GF-D8 (cell line): ENCODE measurements at places on chromosomes 4 and X.

DNA sequence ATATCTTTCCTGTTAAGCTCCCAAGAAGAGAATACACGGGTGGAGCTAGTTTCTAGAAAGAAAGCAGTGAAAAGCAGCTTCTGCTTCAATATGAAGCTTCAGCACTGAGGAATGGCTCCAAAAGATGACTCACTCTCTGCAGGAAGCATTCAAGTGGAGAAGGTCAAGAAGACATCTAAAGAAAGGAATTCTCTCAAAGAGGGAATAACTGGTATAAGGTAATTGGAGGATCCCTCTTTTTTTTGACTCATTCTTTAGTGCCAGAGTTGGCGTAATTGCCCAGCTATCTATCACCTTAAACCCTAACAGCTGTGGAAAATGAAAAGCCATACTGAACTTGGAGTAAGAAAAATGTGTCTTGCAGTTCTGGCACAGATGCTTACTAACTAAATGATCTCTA is 3.5 kb downstream of the EDA2R start:
- DNase-seq, result no peak

DNA sequence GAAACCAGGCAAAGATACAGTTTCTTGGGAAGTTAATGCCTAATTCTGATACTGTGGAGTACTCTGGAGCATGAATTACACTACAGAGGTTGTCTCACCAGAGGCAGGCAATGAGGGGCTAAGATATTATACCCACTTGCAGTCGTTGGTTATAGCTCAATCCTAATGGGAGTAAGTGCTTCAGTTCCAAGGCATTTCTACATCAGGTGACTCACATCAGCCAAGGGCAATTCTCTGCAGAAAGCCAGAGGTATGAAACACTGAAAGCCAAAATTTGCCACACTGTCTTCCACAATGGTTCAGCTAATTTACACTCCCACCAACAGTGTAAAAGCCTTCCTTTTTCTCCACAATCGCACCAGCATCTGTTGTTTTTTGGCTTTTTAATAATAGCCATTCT is 174.0 kb upstream of the IL15 start:
- DNase-seq, result no peak

DNA sequence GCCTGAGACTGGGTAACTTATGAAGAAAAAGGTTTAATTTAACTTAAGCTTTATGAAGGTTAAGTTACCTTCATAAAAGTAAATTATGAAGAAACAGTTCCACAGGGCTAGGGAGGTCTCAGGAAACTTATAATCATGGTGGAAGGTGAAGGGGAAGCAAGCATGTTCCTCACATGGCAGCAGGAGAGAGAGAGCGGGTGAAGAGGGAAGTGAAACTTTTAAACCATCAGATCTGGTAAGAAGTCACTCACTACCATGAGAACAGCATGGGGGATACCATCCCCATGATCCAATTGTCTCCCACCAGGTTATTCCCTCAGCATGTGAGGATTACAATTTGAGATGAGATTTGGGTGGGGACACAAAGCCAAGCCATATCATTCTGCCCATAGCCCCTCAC is 944.7 kb upstream of the NDST4 start:
- no peak for DNase-seq

DNA sequence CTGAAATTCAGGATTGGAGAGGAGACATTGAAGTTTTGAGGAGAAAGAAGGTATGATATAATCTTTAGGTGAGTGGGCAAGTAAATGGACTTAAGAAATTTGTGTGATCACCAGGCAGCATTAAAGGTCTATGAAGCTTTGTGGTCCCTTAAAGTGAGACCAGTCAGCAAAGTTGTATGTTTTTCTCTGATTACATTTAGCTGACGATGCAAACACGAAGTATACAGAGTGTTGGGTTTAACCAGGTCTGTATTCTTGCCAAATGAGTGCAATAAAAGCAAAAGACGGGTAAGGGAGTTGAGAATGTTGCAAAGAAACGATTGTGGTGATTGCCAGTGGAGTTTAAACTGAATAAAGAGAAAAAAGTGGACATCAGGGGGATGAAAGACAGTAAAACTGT is 11.6 kb upstream of the YIPF6 start:
- DNase-seq, result no peak

- DNase-seq, result no peak
Observed at GRCh38 chr4:54909961-54910360, 215.4 kb downstream of the KDR start.

DNA sequence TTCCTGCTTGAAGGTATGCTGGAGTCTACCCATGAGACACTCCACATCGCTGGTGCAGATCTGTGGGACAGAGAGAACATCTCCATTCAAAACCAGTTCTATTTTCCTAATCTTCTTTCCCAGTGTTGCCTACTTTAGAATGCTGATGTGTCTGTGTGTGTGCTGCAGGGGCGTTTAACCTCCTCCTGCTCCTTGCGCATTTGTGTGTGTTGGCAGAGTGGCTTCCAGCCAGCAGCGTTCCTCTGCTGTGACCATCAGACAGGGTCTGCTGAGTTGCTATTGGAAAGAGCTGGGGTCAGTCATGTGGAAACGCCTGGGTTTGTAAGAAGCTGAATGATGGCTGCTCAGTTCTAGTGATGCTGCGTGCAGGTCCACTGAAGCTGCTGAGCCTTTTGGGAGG is 223.6 kb downstream of the RBMX2 start:
- no peak for DNase-seq

DNA sequence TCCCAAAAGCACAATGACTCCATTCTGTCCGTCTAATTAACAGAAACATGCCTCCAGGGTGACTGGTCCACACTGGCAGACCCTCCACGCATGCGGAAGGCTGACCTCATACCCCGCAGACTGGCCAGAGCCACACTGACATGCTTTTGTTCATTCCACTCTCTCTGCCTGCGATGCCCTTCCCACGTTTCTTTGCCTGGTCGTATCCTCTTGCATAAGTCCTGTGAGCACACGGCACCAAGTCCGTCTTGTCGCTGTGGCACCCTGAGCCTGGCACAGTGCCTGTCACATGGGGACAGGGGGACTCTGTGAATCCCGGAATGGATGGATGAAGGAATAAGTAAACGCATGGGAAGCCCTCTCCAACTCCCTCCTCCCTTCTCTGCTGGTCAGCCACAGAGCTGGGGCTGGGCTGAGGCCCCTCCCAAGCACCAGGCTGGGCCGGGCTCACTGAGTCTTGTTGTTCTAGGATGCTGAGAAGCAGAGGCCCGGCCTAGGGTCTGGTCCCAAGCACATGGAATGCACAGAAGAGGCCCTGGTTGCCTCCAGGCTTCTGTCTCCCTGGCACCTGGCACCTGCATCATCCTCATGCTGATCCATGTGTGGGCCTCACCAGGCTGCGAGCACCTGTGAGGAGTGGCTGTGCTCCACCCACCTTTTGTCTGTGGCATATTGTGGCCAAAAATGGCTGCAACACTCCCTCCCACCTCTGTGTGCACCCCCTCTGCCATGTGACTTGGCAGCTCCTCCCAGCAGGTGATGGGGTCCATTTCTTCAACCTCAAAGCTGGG is 38.9 kb upstream of the C4orf50 start:
- no peak for DNase-seq

DNA sequence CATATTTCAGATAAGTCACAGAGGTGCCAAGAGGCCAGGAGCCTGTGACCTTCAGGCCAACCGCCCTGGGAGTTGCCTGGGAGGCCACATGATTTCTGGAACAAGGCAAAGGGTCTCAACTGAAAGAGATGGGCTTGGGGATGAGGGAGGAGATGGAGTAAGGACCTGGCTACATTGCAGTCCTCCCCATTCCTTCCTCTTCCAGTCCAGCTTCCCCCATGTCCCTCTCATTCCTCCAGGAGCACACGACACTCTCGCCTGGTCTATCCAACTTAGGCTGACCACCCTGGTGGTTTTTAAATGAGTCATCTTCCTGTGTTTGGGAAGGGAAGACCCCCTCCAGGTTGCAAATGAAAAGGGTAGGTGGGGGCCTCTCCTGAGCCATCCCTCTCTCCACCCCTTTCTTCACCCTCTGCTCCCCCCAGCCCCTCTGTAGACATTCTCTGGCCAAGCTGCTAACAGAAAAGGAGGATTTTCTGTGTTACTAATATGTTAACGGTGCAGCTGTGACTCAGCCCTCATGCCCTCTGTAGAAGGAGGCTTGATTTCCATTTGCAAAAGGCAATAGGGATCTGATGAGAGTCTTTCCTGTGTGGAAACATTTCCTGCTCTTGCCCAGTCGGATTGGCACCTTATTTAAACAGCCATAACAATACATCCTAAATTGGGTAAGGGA is 79.2 kb downstream of the RTL5 start:
- no peak for DNase-seq

DNA sequence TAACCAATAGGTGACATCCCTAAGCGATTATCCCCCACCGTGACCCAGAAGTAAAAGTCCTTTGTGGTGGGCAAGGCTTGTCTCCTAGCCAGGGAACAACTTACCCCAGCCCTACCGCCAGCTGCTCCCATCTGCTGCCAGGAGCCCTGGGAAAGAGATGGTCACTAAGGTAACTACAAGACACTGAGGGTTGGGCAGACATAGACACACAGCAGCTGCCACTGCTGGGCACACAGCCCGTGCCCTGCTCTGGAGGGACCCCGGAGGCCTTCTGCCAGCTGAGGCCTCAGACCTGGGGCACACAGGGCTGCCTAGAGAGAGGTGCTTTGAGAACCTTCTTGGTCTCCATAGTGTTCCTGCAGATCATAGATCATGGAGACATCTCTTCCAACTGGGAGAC is 53.0 kb upstream of the PROM1 start:
- DNase-seq, result no peak

- DNase-seq, result no peak
Observed at GRCh38 chr4:7822137-7822505, 117.5 kb downstream of the AFAP1 start.

- DNase-seq, result no peak
Observed at GRCh38 chr4:83876047-83876446, 340.1 kb downstream of the GPAT3 start.

DNA sequence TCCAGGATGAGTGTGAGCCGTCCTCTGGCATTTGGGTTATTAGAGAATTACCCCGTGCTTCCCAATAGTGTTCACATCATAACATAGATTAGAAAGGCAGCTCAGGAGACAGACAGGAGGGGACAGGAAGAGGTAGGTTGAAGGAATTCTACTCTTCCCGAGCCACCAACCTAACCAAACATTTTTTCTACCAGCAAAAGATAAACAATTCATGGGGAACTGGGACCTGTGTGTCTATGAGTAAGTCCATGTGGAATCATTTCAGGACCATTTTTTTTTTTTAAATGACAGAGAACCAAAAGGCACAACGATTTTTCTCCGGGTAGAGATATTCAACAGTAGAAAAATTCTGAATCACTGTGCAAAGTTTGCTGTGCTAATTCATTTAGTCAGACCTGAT is 174.2 kb upstream of the ETNPPL start:
- no peak for DNase-seq

DNA sequence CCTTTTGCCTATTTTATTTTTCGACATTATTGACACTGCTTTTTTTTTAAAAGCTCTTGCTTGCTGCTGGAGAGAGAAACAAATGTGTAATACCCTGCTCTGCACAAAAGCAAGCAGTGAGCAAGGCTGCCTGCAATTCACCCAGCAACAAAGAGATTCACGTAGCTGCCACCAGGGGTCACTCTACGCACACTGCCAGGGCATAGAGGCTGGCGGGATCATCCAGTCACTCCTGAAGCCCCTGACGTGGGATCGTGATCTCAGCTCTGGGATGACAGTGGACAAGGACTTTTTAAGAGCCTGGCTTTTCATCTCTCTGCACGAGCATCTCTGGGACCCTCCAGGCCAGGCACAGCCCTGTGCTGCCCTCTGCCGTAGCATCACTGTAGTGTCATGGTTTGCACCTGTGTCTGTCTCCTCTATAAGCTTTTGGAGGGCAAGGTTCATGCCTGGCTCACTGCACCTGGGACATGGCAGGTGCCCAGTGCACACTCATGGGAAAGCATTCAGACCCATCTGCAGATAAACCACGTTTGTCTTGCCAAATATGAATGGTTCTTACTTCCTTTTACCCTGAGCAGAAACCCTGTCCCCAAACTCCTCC is 19.8 kb downstream of the C4orf50 start:
- DNase-seq, result peak; percentile 7

DNA sequence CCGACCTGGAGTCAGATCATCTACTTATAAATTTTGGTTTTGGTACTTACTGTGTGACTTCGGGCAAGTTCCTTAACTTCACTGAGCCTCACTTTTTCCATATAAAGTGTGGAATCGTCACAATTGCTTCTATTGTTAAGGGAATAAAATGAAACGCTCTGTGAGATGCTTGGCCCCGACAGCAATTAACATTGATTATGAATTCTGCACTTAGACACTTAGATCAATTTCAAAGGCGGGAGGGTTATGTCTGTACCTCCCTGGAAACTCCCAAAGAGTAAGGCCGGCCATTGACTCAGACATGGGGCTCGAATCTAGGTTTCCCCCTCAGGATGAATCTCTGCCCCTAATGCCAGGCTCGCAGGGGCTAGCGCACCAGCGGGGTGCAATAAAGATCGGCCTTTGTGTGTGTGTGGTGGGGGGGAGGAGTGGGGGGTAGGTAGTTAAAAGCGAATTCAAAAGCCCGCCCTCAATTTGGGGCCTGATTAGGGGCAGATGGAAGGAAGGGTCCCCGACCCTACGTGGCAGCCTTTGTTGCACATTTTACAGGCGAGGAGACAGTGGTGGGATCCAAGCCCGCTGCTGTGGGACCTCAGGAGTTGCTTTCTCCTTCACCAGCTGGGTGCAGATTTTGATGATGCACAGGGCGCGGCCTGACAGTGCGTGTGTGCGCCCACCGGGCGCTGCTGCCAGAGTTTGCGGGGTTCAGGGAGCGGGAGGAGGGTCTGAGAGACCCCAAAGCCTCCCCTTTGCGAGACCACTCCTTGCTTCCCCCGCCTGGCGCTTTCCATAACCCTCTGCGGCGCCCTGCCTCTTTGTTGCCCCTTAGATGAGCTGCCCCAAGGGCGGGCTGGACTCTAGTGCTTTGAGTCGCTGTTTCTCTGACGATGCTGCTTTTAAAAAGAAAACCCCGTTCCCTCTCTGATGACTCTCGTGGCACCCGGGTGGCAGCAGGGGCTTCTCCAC is 9.6 kb downstream of the MSX1 start:
- DNase-seq, result no peak

DNA sequence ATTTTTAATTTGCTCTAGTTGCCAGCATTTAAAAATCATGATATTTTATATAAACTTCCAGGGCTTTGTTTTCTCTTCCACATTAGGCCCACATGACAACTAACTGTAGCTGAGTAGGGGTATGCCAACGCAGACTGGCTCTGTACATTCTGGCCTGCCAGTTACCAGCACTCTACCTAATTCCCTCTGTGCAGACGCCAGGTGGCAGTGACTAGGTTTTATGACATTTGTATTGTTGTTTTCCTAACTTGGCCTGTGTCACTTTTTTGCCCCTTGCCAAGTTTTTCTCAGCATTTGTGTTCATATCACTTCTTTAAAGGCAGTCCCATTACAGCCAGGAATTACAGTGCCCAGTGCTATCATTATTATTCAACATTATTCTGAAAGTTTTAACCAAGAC is 347.5 kb downstream of the NKX6-1 start:
- DNase-seq, result no peak

- no peak for DNase-seq
Observed at GRCh38 chrX:83469551-83469950, 38.5 kb upstream of the POU3F4 start.

- DNase-seq, result no peak
Observed at GRCh38 chrX:110284159-110284558, 33.7 kb downstream of the AMMECR1 start.

- no peak for DNase-seq
Observed at GRCh38 chr4:163624727-163625126, 130.2 kb downstream of the TMA16 start.
